ENCODE measurements at places on chromosomes 13 and 19. TPM values are rescaled to one million over a fixed set of nuclear protein-coding genes. Genes with fewer than 3 reads are reported as not detected.
A peak's percentile ranks its signal among the peaks of the same experiment; 100 is the strongest.

DNA sequence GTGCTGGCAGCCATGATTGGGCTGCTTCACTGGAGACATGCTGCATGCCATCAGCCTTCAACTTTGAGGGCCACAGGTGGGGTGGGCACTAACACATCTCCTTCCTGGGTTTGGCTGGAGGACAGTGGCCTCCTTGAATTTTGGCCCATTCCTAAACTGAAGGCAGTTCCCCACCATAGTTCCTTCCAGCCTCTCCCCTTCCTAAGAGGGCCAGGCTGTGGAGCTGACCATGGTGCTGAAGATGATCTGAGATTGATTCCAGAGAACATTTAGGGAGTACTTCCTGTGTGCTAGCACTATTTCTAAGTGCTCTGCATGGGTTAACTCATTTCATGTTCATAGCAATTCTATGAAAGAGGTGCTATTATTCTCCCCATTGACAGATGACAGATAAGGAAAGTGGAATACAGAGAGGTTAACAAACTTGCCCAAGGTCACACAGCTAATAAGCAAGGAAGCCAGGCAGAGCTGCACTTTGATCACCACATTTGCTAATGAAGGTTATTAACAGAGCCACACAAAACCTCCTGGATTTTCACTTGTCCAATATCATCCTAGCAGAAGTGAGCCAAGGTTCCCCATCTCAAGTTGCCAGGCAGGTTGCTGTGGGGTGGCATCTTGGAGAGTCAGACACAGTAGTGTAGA lies 175.3 kb downstream of the ZIC5 start:
- H3K4me3 ChIP-seq: no peak overlapping the region
- H3K4me1 ChIP-seq: no peaks in the 10 kb centered on the region
- H3K27ac ChIP-seq: no peak overlapping the region

DNA sequence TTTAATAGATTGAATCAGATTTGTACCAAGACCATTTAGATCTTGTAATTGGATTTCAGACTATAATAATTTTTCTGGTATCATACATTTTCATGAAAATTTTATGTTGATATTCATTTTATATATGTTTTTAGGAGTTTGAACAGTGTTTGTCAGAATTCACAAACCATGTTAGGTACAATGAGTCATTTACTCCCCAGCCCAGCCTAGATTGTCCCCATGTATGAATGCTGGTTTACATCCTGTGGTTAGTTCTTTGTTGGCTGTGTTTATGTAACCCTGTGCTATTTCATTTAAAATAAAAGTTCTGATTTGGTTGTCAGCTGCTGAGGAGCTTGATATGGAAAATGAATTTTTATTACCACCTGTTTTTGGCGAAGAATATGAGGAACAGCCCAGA lies 96.7 kb downstream of the GJA3 start:
- no peak overlapping the region for H3K4me3 ChIP-seq
- no peaks in the 10 kb centered on the region for H3K27me3 ChIP-seq
- H3K4me1 ChIP-seq: no peaks in the 10 kb centered on the region
- H3K27ac ChIP-seq: no peak overlapping the region
- peaks cover 64% of the 10 kb centered on the region for H3K36me3 ChIP-seq

GRCh38 chr19:38736036-38736412 lies 8.2 kb downstream of the CAPN12 start:
- peaks cover 65% of the 10 kb centered on the region for H3K4me1 ChIP-seq
- no peak overlapping the region for H3K27ac ChIP-seq
- no peaks in the 10 kb centered on the region for H3K27me3 ChIP-seq
- peak; percentile 88 for DNase-seq
- peaks cover under 1% of the 10 kb centered on the region for H3K36me3 ChIP-seq
- H3K4me3 ChIP-seq: peak overlapping the region; percentile 41

DNA sequence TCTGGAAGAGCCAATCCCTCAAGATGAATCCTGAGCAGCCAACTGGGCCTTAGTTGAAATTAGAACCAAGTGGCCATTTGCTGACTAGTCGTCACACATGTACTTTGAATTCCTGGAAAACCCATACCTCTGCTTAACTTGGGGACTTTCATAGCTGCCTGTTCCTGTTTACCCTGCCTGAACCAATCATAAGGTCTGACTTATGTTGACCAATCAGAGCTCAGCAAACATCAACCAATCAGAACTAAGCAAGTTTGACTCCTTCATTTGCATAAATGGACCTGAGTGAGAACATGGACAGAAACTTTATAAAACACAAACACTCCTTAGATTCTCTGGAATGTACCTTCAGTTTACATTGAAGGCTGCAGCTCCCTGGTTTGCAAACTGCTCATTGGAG lies 50.8 kb downstream of the LATS2 start:
- no peaks in the 10 kb centered on the region for H3K27me3 ChIP-seq
- no peak for DNase-seq
- no peaks in the 10 kb centered on the region for H3K4me1 ChIP-seq
- H3K27ac ChIP-seq: no peak overlapping the region

DNA sequence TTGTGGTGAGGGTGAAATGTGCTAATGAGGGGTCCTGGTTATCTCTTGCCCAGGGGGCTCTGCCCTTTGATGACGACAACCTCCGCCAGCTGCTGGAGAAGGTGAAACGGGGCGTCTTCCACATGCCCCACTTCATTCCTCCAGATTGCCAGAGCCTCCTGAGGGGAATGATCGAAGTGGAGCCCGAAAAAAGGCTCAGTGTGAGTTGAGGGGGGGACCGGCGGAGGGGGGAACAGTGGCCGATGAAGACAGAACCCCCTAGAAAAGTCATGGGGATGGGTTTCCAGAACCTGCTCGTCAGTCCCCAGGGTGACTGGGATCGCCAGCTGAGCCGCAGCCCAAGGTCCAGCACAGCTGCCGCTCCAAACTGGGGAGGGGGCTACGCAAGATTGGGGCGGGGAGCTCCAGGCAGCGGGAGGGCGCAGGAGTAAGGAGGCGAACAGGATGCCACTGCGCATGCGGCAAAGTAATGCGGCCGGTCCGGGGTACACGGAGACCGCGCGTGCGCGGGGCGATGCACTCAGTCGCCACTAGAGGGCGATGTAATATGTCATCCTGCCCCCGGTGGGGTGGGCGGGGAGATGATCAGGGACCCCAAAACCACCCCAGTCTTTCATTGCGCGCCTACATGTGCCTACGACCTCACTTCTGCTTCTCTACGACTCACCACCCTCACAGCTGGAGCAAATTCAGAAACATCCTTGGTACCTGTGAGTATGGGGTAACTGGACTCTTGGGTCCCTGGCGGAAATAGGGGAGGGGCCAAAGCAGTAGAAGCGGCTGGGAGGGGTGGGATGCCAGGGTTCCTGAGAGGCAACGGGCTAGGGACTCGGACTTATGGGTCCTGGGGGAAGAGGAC lies 17.9 kb downstream of the BRSK1 start:
- H3K4me1 ChIP-seq: peaks cover 21% of the 10 kb centered on the region
- DNase-seq: peak; percentile 92
- peak overlapping the region; percentile 37 for H3K4me3 ChIP-seq
- no peaks in the 10 kb centered on the region for H3K36me3 ChIP-seq
- H3K27me3 ChIP-seq: no peaks in the 10 kb centered on the region
- H3K27ac ChIP-seq: no peak overlapping the region

GRCh38 chr19:30445385-30445784 lies 73.2 kb downstream of the ZNF536 start:
- H3K4me3 ChIP-seq: no peak overlapping the region
- no peak overlapping the region for H3K27ac ChIP-seq
- H3K4me1 ChIP-seq: no peaks in the 10 kb centered on the region
- no peaks in the 10 kb centered on the region for H3K36me3 ChIP-seq
- no peaks in the 10 kb centered on the region for H3K27me3 ChIP-seq

DNA sequence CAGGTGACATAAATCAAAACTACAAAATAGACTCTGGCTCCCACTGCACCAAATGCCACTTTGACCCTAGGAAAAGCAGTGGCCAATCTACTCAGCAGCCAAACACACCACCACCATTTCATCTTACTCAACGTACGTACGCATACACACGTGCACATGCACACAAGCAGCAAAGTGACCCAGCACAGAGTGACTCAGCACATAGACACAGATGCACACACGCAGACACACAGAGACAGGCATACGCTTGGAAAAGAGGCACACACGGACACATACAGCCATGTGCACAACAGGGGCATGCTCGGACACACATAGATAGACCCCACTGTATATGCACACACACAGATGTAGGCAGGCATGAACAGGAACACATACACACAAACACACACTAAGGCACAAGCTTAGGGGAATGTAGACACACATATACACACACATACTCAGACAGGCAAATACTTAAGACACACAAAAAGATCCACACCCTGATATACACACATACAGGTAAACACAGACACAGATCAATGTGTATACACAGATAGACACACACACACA lies 37.3 kb downstream of the PEPD start:
- peaks cover 10% of the 10 kb centered on the region for H3K36me3 ChIP-seq
- H3K4me3 ChIP-seq: no peak overlapping the region
- no peak overlapping the region for H3K27ac ChIP-seq

DNA sequence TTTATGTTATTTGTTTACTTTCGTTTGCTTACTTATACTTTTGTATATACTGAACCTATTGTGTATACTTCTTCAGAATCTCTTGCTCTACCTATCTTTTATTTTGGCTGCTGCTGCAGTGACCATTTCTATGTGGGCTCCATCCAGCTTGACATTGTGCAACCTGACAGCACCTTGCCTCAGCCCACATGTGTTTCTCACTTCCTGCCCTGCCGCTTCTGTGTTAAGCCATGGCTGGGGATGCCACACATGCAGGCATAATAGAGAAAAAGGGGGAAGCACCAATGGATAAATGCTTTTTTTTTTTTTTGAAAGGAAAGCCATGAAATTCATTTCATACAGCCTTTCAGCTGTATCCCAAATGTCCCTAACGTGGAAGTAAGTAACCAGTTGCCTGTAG lies 147.6 kb downstream of the RBM26 start:
- H3K4me1 ChIP-seq: no peaks in the 10 kb centered on the region
- no peaks in the 10 kb centered on the region for H3K36me3 ChIP-seq
- H3K27ac ChIP-seq: no peak overlapping the region

GRCh38 chr13:56659041-56659471 lies 481.7 kb upstream of the PRR20A start:
- H3K27me3 ChIP-seq: no peaks in the 10 kb centered on the region
- DNase-seq: no peak
- H3K36me3 ChIP-seq: no peaks in the 10 kb centered on the region
- no peak overlapping the region for H3K27ac ChIP-seq
- H3K4me1 ChIP-seq: no peaks in the 10 kb centered on the region

DNA sequence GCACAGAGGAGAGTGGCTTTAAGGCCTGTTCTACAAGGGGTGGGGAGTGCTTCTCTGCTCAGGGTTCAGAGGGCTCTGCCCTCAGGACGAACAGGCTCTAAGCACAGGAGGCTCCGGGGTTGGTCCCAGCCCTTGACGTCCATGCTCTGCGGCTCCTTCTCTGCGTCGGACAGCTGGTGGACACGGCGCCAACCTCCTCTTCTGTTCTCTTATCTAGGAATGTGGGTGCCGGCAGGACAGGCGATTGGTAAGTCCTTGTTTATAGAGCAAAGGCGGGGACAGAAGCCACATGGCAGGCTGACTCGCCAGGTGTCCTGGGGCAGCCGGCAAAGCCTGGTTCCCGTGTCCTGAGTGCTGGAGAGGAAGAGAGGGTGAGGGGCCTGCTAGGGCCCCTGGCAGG lies 8.4 kb upstream of the RPS15 start:
- no peaks in the 10 kb centered on the region for H3K4me1 ChIP-seq
- H3K4me3 ChIP-seq: no peak overlapping the region
- peaks cover 85% of the 10 kb centered on the region for H3K36me3 ChIP-seq
- no peaks in the 10 kb centered on the region for H3K27me3 ChIP-seq

GRCh38 chr13:51838240-51838846 lies 6.6 kb downstream of the TMEM272 start:
- H3K4me3 ChIP-seq: no peak overlapping the region
- H3K36me3 ChIP-seq: no peaks in the 10 kb centered on the region
- H3K4me1 ChIP-seq: no peaks in the 10 kb centered on the region
- no peak overlapping the region for H3K27ac ChIP-seq

DNA sequence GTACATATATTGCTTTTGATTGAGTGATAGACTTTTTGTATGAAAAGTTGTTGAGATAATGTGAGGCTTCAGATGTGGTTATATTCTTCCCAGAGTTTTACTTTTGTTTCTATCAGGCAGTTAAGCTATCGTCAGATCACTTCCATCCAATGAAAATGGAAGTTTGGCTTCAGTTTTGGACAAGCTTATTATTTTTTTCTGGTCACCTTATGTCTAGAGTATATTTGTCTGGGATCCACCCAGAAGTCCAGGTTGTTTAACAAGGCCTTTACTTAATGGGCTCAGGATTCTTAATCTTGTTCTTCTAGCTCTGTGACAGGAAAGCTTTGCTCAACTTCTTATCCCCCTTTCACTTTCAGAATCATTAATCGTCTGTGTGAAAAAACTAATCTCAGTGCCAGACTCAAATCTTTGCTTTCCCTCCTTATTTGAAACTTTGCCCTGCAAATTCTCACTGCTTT lies 150.9 kb downstream of the PDS5B start:
- H3K27me3 ChIP-seq: no peaks in the 10 kb centered on the region
- peaks cover 6% of the 10 kb centered on the region for H3K36me3 ChIP-seq
- H3K4me3 ChIP-seq: peak overlapping the region; percentile 53
- no peaks in the 10 kb centered on the region for H3K4me1 ChIP-seq

GRCh38 chr13:33008946-33009722 lies 7.1 kb upstream of the KL start:
- H3K4me3 ChIP-seq: no peak overlapping the region
- no peaks in the 10 kb centered on the region for H3K4me1 ChIP-seq
- no peak overlapping the region for H3K27ac ChIP-seq
- no peaks in the 10 kb centered on the region for H3K36me3 ChIP-seq
- no peak for DNase-seq
- peaks cover 6% of the 10 kb centered on the region for H3K27me3 ChIP-seq

GRCh38 chr19:18975869-18976268 lies 34.9 kb upstream of the HOMER3 start:
- no peaks in the 10 kb centered on the region for H3K4me1 ChIP-seq
- no peak overlapping the region for H3K27ac ChIP-seq
- H3K36me3 ChIP-seq: no peaks in the 10 kb centered on the region

DNA sequence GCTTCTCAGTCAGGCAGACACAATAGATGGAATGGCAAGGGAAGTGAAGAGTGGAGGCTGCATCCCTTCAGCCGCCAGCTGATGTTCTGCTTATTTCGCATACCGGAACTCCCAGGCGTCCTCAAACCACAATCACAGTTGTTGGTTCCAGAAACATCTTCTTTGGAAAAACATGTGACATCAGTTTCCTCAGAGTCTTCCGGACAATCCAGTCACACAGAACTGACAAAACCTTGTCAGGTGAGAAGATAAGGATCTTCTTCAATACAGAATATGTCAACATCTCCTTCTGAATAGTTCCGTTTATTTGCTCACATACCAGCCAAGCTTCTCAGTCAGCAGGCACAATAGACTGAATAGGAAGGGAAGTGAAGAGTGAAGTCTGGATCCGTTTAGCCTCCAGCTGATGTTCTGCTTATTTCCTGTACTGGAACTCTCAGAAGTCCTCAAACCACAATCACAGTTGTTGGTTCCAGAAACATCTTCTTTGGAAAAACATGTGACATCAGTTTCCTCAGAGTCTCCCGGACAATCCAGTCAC lies 45.1 kb upstream of the CEACAM21 start:
- H3K36me3 ChIP-seq: no peaks in the 10 kb centered on the region
- H3K27ac ChIP-seq: peak overlapping the region; percentile 37
- H3K4me3 ChIP-seq: peak overlapping the region; percentile 42
- H3K4me1 ChIP-seq: peaks cover 41% of the 10 kb centered on the region

Gene C1QTNF9B
- not detected for total RNA-seq

Gene MYPOP
- 4.1 TPM for total RNA-seq

Gene NLRP5
- not detected for total RNA-seq

Gene PRR19
- total RNA-seq: 0.16 TPM

Gene BRME1
- 1.3 TPM for total RNA-seq

Gene OVOL3
- total RNA-seq: not detected

Gene CALR3
- total RNA-seq: not detected

All from CD4-positive, alpha-beta T cell (primary cell).